ENCODE measurements at places on chromosomes 6 and 20.

DNA sequence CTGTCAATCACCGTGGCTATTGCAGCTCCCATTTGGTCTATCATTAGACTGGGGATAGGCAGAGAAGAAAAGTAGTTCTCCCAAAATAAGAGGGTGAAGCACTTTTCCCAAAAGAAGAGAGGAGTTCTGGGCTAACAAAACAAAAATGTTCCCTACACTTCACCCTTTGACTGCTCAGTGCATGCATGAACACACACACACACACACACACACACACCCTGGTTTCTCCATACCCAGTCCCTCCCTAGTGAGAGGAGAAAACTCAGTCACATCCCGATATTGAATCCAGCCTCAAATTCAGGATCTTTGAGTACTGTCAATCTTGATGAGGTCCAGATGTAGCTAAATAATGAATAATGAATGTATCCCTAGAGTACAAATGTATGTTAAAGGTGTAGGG is 4.6 kb upstream of the TBPL1 start:
- no peak for DNase-seq

- no peak for DNase-seq
These were observed 52.2 kb upstream of the EMILIN3 start for GRCh38 chr20:41418739-41419293.

GRCh38 chr6:15280028-15280427 is 34.2 kb downstream of the JARID2 start:
- no peak for DNase-seq

GRCh38 chr20:32560989-32561830 is 23.9 kb downstream of the NOL4L start:
- no peak for DNase-seq

- DNase-seq: no peak
These were observed 67.2 kb downstream of the GJA10 start for GRCh38 chr6:89961481-89961880.

- no peak for DNase-seq
These were observed 312.4 kb downstream of the CDKAL1 start for GRCh38 chr6:20846602-20847028.

GRCh38 chr6:143128681-143129015 is 68.0 kb downstream of the AIG1 start:
- no peak for DNase-seq

- DNase-seq: no peak
These were observed 998 bp downstream of the BMP2 start for GRCh38 chr20:6768228-6769140.

DNA sequence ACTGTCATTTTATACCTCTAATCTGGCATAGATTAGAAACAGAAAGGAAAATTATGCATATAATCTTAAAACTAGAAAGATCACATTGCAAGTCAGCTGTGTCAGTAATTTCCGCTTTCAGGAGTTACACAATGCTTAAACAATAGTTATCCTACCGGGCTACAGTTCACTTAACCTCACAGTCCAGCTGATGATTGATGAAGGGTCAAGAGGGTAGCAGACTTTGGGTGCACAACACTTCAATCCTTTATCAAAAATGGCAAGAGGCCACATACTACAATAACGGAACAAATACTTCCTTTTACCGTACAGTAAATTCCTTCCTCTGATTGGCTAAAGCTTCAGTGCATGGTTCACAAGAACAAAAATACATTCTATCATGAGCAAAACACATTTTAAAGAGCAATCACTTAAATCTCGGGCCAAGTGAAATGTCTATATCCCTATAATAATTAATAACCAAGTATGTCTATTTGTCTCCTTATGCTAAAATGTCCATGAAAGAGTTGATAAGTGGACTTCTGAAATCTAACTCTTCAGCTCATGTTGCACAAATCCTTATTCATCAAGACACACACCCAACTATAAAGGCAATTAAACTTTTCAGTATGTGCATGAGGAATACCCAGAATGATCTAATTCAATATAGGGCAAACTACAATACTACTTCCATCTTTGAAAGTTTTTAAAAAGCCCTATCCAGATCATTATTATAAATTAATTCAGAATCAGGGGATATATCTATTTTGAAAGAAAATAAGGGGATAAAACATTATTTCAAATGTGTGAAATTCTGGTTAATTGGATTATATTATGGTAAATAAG is 76.8 kb downstream of the HIVEP2 start:
- DNase-seq: no peak

GRCh38 chr6:101534821-101535220 is 141.3 kb downstream of the GRIK2 start:
- no peak for DNase-seq

GRCh38 chr6:13392462-13392861 is 64.1 kb upstream of the TBC1D7 start:
- no peak for DNase-seq

DNA sequence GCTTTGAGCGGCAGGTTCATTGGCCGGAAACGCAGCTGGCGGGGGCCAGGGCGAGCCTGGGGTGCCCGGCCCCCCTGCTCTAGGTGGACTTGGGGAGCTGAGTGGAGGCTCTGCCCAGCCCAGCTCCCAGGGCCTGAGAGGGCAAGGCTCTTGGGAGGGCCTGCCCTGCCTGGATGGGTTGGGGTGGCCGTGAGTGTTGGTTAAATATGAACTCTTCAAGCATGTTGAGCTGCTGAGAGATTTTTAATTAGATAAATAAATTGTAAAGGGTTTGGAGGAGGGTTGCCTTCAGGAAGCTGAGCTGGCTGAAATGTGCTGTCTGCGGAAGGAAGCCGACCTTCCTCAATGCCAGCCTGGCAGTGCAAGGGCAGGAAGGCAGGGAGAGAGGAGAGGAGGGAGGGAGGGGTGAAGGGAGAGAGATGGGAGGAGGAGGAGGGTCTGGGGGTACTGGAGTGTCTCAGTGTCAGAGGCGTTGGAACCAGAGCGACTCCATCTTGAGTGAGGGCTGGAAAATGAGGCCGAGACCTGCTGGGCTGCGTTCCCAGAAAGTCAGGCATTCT is 39.4 kb upstream of the PMEPA1 start:
- DNase-seq: no peak

GRCh38 chr6:37303891-37304503 is 46.1 kb upstream of the TMEM217 start:
- DNase-seq: no peak
